ENCODE measurements at places on chromosomes 12 and 14. TPM values are rescaled to one million over a fixed set of nuclear protein-coding genes. Genes with fewer than 3 reads are reported as not detected.

The DPPA3 gene
- not detected for polyA plus RNA-seq

DNA sequence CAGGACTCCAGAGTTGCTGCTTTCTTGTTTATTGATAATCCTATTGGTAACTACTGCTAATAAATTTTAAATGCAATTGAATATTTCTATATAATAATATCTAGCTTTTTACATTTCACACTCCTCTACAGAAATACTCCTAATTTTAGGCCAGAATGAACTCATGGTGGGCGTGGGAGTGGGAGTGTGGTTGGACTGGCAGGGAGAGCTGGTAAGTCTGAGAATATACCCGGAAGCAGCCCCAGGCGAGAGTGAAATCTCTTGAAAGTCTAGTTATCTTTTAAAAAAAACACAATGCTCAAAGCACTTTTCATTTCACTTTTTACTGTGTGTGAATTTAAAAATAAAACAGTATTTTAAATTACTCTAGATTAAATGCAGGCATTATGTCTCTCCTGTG lies 4.7 kb downstream of the TMEM263 start:
- no peak for DNase-seq

DNA sequence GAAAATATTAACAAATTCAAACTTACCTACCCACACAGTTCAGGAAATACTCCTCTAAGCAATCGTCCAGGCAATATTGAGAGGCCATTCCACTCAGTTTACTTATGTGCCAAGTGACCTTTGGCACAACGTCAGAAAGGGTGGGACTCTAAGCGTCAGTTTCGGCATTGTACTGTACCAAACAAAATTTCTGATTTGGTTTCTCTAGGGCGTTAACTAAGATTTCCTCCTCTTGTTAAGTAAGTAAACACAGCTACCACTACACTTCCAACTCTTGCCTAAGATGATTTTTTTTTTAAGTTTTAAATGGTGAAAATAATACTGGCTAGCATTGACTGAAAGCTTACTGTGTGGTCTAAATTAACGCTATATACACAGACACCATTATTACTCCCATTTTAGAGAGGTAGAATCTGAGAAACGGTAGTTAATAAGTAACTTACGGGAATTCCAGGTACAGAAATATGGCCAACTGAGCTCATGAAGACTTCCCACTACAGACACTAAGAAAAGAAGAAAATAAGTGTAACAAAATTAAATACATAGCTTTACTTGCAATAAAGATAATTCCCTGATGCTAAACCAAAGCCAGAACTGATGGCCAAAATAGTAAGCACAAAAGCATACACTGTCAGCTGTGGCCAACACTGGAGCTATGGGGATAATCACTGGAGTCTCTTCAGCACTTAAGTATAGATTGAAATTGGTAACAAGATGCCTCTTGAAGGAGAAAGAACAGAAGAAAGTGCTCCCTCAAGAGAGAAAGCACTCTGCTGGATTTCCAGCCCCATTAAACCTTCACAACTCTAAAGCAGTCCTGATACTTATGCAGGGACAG lies 76.1 kb downstream of the EPS8 start:
- no peak for DNase-seq

The CCDC175 gene
- polyA plus RNA-seq: not detected

GRCh38 chr12:57695770-57696432 lies 2.0 kb downstream of the OS9 start:
- no peak for DNase-seq

- DNase-seq: no peak
Measured at GRCh38 chr14:60893911-60894310, 87.0 kb downstream of the TRMT5 start.

GRCh38 chr14:53824061-53824460 lies 132.6 kb downstream of the BMP4 start:
- DNase-seq: no peak

The CPM gene
- not detected for polyA plus RNA-seq

GRCh38 chr14:92568621-92569479 lies 55.3 kb downstream of the RIN3 start:
- no peak for DNase-seq
